Hypothalamus (tissue), 51 donors: ENCODE measurements at places on chromosomes 2 and 18.

DNA sequence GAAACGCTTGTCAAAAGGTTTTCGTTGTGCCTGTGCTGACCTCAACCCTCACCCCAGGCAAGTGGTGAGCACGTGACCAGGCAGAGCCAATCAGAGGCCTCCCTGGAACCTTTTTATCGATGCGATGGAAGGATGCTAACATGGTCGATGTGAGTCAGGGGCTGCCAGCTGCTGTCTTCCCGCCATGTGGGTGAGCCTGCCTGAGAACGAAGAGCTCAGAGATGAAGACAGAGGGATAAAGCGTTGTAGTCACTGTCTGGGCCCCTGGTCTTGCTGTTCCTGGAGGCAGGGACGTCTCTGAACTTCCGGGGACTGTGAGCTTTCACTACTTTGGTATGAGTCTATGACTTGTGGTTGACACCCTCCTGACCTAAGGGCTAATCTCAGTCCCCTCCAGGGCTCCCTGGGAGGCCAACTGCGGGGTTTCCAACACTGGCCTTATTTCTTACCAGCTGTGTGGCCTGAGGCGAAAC is 18.6 kb downstream of the DNMT3A start:
- DNase-seq = no peak

DNA sequence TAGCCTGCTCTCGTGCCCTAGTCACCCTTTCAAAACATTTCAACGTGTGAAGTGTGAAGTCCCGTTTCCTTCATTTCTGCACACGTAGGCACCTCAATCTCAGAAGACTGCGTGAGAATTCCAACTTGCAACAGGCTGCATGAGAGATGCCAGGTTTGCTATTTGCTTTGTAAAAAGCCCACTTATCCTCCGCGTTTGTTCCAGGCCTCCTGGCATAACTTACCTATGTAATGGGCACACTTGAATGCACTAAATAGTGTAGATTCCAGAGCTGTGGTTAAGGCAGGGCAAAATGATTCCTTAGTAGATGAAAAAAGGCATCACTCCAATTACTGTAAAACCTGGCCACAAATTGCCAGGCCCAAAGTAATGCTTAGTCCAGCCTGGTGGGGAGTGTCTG is 179.6 kb downstream of the INO80D start:
- DNase-seq = no peak

DNA sequence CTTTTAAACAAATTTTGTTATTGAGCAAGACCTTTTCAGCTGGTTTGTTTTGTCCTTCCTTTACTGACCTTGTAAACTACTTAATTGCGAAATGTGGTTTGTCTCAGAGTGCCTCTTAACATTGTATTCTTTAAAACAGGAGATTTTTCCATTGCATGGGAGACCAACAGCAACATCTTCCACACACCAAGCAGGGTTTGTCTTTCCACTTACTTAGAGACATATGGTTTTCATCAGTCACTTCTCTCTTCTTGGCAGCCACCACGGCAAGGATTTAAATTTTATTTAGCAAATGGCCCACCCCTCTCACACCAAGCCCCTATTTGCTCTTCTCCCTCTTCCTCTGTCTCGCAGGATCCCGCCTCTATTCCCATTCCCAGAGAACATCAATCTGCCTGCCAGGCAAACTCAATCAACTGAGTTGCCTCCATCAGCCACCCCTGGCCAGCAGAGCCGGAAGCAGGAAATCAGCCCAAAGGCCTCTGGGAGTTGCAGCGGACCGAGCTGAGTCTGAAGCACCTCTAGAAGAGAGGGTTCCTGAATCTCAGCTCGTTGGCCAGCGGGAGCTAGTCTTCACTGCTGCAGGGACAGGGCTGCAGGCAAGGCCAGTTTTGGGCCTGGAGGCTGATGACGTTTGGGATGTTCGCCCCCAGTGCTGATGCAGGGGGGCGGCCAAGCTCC is 11.3 kb upstream of the CIB4 start:
- DNase-seq = no peak

- DNase-seq = no peak
Measured at GRCh38 chr2:128306931-128307460, 11.7 kb downstream of the HS6ST1 start.

- no peak for DNase-seq
Measured at GRCh38 chr18:49548229-49548636, 13.6 kb upstream of the LIPG start.

- DNase-seq = no peak
Measured at GRCh38 chr2:60028849-60029565, 524.4 kb downstream of the BCL11A start.

GRCh38 chr2:224135881-224136280 is 96.8 kb upstream of the SERPINE2 start:
- no peak for DNase-seq

- DNase-seq = no peak
Measured at GRCh38 chr2:8064603-8065002, 617.3 kb upstream of the ID2 start.

GRCh38 chr2:43478412-43479086 is 117.3 kb downstream of the THADA start:
- no peak for DNase-seq

GRCh38 chr2:17543848-17544247 is 3.4 kb downstream of the VSNL1 start:
- no peak for DNase-seq

DNA sequence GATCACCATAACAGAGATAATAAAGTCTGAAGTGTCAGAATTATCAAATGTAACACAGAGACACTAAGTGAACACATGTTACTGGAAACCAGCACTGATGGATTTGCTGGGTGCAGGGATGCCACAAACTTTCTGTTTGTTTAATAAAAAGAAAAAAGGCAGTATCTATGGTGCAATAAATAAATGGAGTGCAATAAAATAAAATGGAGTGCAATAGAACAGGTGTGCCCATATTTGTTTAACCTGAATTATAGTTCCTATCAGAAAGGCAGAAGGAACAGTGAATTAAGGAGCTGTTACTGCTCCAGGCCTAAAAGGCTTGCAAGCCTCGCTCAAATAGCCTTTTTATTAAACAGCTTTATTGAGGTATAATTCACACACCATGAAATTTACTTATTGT is 81.0 kb upstream of the KIDINS220 start:
- DNase-seq = no peak

DNA sequence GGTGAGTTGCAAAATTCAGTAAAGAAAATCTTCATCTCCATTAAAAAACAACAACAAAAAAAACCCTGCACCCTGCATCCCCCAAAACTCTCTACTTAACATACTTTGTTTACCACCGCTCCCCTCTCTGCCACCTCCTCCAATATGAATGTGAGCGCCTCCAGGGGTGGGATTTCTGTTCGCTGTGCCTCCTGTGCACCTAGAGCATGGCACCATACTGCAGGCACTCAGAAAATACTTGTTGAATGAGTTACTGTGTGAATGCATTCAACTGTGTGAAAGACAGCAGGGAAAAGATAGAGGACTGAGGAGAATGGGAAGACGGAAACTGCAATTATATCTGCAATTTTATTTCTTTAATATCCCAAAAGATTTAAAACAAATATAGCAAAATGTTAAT is 4.5 kb downstream of the CEBPZ start:
- no peak for DNase-seq

- no peak for DNase-seq
Measured at GRCh38 chr2:121816797-121817196, 61.3 kb downstream of the TSN start.

- DNase-seq = no peak
Measured at GRCh38 chr2:3986530-3987258, 283.3 kb downstream of the DCDC2C start.

GRCh38 chr2:98464772-98465310 is 20.2 kb downstream of the INPP4A start:
- no peak for DNase-seq

- no peak for DNase-seq
Measured at GRCh38 chr2:49289711-49290110, 135.4 kb upstream of the FSHR start.

GRCh38 chr2:65450810-65451209 is 18.4 kb upstream of the SPRED2 start:
- DNase-seq = no peak

DNA sequence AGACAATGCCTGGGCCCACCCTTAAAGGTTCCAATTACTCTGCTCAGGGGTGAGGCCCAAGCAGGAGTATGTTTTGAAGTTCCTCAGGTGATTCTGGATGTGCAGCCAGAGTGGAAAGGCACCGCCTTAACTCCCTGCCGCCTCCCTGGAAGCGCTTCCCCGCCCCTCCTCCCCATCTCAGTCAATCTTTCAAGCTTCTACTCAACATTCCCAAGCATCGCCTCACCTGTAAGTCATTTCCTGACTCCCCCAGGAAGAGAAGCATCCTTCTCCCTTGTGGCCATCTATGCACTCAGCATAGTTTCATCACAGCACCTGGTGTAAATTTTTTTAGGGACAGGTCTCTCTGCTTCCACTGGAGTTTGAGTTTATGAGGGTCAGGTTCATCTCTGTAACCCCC is 67.5 kb downstream of the MYL12B start:
- DNase-seq = no peak

DNA sequence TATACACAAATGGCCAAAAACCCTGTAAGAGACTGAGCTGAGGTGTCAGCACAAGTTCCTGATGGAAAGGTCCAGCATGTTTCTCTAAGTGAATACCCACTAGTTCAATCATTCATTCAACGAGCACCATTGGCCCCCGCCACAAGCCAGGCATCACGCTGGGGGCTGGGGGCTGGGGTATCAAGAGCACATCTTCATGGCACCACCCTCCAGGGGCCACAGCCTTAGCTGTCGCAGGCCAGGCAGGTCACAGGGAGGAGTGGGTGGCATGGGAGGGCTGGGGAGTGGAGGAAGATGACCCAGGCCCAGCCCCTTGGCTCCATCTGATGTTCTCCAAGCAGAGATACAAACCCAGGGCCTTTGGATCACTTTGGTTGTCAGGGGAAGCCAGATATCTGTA is 97.9 kb downstream of the ACKR3 start:
- DNase-seq = no peak

GRCh38 chr18:60549338-60549960 is 176.9 kb upstream of the MC4R start:
- DNase-seq = no peak

GRCh38 chr2:209322905-209323512 is 100.8 kb upstream of the MAP2 start:
- no peak for DNase-seq

GRCh38 chr2:40321016-40321623 is 130.8 kb downstream of the SLC8A1 start:
- DNase-seq = no peak

DNA sequence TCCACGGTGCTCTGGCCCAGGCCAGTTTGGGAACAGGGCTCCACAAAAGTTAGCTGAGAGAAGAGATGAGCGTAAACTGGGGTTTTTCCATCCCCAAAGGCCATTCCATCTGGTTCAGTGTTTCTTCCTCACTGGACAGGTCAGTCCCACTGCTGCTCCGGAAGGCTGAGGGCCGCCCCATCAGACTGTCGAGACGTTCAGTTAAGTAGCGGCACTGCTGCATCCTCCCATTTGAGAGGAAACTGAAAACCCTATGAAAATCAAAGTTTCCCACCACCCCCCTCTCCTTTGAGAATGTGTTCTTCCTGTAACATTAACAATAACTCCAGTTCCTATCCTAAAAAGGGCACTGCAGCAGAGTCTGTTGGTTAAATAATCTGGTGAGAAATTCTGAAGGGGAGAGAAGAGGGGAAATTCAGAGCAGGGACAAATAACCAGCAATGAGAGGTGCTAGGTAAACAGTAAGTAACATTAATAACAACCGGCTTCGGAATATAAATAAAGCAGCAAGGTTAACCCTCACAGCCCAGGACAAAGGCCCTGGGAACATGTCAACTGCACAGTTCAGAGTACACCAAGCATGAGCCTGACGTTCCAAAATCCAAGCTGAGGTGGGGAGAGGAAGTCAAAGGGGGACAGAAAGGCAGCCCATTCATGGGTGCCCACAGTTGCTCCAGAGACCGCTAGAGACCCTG is 55.4 kb downstream of the UXS1 start:
- no peak for DNase-seq

- no peak for DNase-seq
Measured at GRCh38 chr2:168340931-168341330, 93.5 kb upstream of the STK39 start.

DNA sequence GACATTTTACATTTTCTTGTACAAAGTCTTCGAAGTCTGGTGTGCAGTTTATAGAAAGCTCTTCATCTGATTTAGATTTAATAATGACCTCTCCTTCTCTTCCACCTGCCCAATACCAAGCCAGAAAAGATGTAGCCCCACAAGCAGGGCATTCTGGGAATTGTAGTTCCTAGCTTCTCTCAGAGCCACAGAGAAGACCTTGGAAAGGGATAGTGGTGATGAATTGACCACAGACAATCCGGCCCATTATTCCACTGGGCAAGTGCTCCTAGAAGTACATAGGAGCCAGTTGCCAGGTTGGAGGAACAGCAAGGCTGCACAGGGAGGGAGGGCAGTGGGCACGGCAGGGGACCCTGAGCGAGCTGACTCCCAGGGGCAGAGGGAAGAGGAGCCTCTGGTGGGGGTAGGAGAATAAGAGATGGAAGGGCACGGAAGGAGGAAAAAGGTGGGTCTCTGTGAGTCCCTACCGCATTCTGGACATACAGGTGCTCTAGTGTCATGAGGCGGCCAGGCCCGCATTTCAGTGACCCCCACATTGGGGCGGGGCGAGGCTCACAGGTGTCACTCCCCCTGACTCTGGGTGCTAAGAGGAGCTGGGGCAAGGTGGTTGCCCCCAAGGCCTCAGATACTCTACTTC is 152.5 kb upstream of the HAAO start:
- no peak for DNase-seq

DNA sequence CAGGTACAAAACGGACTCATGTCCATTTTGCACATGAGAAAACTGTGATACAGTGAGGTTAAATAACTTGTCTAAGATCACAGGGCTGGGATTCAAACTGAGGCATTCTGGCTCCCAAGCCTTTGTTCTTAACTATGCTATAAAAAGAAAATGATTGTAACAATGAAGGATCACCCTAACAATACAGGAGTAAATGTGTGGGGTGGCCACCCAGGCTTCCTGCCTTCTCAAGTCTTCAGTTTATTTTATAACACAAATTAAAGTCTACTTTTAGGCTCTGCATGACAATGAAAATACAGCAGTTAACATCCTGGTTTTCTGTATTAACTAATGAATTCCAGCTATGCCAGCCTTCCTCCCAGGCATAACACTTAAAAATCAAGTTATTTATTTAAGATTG is 7.6 kb downstream of the WDFY1 start:
- DNase-seq = no peak

DNA sequence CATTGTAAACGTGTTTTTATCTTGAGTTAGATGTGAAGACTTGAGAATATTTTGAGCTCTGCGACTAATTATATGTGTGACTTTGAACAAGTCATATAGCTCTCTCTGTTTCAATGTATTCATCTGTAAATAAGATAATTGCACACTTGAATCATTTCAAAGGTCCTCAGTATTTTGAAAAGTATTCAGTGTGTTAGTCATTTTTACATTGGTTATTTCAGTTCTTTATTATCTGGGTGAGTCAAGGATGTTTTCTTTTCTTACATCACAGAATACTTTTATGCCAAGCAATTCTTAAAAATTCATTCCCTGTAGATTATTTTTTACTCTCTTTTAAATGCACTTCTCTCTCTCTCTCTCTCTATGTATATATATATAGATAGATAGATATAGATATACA is 1098.0 kb upstream of the ZEB2 start:
- no peak for DNase-seq
